ENCODE measurements at places on chromosomes 1 and 21. TPM values are rescaled to one million over a fixed set of nuclear protein-coding genes. Genes with fewer than 3 reads are reported as not detected.

DNA sequence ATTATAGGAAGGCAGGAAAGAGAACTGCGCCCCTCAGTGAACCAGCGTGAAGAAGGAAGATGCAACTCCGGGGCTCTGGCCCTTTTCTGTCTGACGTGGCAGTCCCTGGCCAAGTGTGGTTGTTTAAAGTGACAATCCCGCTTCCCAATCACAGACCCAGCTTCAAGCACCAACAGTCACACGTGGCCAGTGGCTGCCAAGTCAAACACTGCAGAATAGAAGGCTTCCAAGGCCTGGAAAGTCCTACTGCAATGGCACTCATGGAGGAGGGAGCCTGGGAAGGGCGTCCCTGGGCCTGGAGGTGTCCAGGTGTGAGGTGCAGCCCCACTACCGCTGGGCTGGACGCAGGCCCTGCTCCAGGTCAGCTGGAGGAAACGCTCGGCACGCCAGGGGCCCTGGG lies 143.8 kb downstream of the CASZ1 start:
- no peak for DNase-seq
- no peaks in the 10 kb centered on the region for H3K4me1 ChIP-seq
- H3K27ac ChIP-seq, result no peak overlapping the region
- H3K36me3 ChIP-seq, result peaks cover 12% of the 10 kb centered on the region
- no peak overlapping the region for H3K4me3 ChIP-seq
- no peaks in the 10 kb centered on the region for H3K27me3 ChIP-seq

DNA sequence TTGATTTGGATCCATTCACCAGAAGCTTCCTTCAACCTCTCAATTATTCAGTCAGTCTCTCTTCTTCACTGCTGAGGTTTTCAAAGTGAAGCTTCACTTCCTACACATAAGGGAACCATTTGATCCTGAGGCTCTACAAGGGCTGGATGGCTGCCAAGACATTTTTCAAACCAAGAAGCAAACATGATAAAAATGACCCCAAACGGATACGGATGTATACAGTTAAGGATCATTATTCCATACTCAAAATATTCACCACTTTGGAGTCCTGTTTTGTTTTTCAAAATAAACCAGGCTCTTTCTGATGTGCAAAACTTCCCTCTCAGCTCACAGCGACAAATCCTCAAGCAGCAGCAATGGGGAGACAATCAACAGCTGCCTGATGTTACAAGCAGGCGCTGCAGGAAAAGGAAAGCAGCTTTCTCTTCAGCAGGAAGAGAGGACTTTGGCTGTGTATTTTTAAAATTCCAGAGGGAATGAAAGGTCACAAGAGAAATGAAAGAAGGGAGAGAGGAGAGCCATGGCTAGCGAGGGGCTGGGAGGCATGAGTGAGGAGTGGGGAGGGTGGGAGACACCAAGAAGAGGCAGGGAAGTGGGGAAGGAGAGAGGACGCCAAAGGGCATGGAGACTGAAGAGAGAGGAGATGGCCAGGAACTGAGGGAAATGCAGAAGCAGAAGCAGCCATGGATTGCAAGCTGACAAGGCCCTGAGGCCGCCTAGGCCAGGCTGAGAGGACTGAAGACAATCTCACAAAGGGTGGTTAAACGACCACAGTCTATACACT lies 145.4 kb downstream of the SLC45A1 start:
- no peaks in the 10 kb centered on the region for H3K36me3 ChIP-seq
- peak; percentile 63 for DNase-seq
- H3K27me3 ChIP-seq, result no peaks in the 10 kb centered on the region
- H3K4me3 ChIP-seq, result no peak overlapping the region
- no peak overlapping the region for H3K27ac ChIP-seq
- H3K4me1 ChIP-seq, result no peaks in the 10 kb centered on the region

DNA sequence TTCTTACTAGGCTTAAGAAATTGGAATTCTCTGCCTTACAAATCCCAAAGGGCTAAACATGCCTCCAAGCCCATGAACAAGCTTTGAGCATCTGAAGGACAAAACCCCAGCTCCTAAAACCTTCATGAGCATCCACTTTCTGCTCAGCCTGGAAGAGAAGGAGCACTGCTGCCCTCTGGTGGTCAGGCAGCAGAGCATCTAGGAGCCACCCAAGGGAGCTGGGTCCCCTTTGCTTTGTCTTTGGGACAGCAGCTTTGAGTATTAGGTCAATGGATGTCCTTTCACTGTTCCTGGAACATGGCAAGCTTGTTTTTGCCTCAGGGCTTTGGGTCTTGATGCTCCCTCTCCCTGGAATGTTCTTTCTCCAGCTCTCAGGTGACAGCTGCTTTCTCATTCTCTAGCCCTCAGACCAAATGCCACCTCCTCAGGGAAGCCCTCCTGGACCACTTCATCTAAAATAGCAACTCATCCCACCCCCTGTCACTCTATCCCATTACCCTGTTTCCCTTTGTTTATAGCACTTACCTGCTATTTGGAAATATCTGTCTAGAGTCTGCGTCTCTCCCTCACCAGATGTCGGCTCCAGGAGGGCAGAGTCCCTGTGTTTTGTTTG lies 25.7 kb downstream of the RAB7B start:
- H3K36me3 ChIP-seq, result no peaks in the 10 kb centered on the region
- no peak overlapping the region for H3K4me3 ChIP-seq
- no peak overlapping the region for H3K27ac ChIP-seq
- H3K4me1 ChIP-seq, result no peaks in the 10 kb centered on the region
- peak; percentile 90 for DNase-seq

- DNase-seq, result no peak
- H3K27me3 ChIP-seq, result no peaks in the 10 kb centered on the region
- H3K4me1 ChIP-seq, result peaks cover 26% of the 10 kb centered on the region
- H3K36me3 ChIP-seq, result peaks cover 17% of the 10 kb centered on the region
- no peak overlapping the region for H3K4me3 ChIP-seq
Observed at GRCh38 chr1:117620440-117620839, 14.6 kb downstream of the TENT5C start.

DNA sequence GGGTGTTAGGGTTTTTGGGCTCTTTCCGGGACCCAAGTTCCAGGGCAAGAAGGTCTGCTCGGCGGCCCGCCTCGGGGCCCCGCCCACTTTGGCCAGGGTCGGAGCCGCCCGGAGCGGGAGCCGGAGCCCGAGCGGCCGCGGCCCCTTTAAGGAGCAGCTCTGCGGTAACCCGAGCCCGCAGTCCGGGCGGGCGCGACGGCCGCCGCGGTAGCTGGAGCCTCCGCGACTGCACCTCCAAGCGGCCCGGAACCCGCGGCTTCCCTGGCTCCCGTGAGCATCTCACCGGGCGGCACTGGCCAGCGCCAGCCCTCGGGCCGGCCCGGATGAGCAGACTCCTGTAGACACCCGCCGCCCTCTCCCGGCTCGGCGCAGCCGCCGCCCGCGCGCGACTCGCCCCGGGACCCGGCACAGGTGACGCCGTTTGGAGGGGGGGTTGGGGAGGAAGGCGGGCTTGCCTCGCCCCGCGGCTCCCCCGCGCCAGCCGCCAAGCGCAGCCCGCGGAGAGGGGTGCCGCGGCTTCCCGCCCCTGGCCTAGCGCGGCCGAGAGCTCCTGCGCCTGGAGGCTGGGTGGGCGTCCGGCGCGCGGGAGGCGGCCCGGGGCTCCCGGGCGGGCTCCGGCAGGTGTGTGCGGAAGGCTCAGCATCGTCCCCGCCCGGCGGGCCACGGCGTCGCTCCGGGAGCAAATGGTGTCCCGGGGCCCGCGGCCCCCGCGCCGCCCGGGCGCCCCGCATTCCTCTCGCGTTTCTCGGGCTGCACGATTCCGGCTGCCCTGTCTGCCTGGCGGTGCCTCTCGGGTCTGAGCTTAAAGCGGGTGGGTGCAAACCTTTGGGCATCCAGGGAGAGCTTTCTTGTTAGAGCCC lies at the start of gene TLCD4:
TLCD4 (plus strand) TSS at position 149 of the 860 bp plus-strand sequence. CDS start 26,547 bp downstream, outside the sequence.
- peaks cover 10% of the 10 kb centered on the region for H3K4me1 ChIP-seq
- H3K4me3 ChIP-seq, result peak within 1 kb of the TSS; percentile 45
- no peak within 1 kb of the TSS for H3K27ac ChIP-seq
- H3K27me3 ChIP-seq, result peaks cover 26% of the 10 kb centered on the region
- no peak for DNase-seq

- no peak for DNase-seq
- H3K4me1 ChIP-seq, result no peaks in the 10 kb centered on the region
- no peaks in the 10 kb centered on the region for H3K27me3 ChIP-seq
- no peak overlapping the region for H3K27ac ChIP-seq
- no peak overlapping the region for H3K4me3 ChIP-seq
- no peaks in the 10 kb centered on the region for H3K36me3 ChIP-seq
Observed at GRCh38 chr1:150528196-150528595, 12.6 kb downstream of the FALEC start.

DNA sequence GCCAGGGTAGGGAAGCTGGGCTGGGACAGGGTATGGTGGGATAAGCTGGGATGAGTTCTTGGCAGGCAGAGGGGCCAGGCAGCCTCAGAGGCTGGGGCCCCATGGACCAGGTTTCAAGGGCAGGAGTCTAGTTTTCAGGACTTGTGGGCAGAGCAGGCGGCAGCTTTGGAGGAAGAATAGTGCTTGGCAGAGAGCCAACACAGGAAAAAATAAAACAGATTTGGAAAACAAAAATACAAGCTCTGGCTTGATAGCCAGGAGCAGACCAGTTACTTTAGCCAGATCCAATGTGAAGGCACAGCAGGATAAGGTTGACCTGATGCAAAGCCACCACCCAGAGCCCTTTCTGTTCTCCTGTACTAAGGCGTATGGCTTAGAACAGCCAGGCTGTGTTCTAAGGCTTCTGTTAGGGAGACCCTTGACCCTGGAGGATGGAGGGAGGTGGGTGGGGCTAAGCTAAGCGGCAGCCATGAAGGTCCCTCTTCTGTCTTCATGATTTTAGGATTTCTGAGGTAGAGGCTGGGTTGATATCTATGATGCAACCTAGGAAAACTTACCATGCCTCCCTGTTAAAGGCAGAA lies 5.5 kb downstream of the TRAF5 start:
- H3K27me3 ChIP-seq, result no peaks in the 10 kb centered on the region
- no peak overlapping the region for H3K27ac ChIP-seq
- peaks cover 86% of the 10 kb centered on the region for H3K4me1 ChIP-seq
- peaks cover 5% of the 10 kb centered on the region for H3K36me3 ChIP-seq
- H3K4me3 ChIP-seq, result no peak overlapping the region

DNA sequence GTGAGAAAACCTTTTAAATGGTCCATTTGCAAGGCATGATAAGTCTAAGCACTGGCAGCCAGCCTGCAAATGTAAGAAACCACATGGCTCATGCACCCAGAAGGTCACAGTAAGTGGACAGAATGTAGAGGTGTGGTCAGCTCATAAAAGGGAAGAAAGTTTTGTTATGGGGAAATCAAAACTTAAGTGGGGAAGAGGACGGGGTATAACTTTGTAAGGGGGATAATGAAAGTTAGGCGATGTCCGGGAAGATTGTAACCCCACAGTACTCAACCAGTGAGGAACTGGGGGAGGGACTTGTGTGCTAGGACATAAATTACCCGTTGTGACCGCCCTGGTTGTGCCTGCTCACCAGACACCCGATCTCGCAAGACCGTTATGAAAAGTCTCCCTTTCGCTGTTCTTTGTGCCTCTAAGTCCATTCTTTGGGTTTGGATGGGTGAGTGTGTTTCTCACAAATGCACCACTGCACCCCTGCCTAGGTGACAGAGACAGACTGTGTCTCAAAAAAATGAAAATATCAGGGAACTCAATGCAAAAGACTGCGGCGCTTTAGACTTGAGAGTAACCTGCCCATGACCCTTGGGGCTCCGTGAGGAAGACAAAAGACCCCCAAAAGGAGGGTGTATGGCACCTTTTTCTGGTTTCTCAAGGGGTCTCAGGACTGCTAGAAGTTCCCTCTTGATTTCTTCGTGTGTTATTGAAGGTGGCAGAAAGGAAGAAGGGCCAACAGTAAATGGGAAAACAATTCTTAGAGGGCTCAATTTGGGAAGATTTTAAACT lies 28.6 kb upstream of the ZNF496 start:
- H3K4me3 ChIP-seq, result no peak overlapping the region
- H3K27me3 ChIP-seq, result peaks cover 4% of the 10 kb centered on the region
- no peak for DNase-seq
- H3K4me1 ChIP-seq, result no peaks in the 10 kb centered on the region
- H3K27ac ChIP-seq, result no peak overlapping the region

ARHGEF11 gene
- 2.8 TPM for total RNA-seq

DNA sequence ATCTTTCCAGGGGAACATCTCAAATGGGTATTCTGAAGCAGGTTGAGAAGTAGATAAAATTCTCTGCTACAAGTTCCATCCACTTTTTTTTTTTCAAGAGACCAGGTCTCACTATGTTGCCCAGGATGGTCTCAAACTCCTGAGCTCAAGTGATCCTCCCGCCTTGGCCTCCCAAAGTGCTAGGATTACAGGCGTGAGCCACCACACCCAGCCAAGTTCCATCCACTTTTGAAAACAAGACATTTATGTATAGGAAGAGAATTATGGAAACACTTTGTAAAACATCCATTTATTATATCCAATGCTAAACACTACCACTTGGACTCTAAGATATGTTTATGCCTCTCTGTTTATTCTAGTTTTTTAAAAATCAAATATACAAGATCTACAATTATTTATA lies 13.4 kb downstream of the HNRNPU start:
- peaks cover 7% of the 10 kb centered on the region for H3K4me1 ChIP-seq
- no peaks in the 10 kb centered on the region for H3K27me3 ChIP-seq
- H3K27ac ChIP-seq, result no peak overlapping the region
- peaks cover 92% of the 10 kb centered on the region for H3K36me3 ChIP-seq
- H3K4me3 ChIP-seq, result no peak overlapping the region
- no peak for DNase-seq

S100A2 gene
- not detected for total RNA-seq

Data from natural killer cell (primary cell).